ENCODE measurements at places on chromosomes 2 and 18.

DNA sequence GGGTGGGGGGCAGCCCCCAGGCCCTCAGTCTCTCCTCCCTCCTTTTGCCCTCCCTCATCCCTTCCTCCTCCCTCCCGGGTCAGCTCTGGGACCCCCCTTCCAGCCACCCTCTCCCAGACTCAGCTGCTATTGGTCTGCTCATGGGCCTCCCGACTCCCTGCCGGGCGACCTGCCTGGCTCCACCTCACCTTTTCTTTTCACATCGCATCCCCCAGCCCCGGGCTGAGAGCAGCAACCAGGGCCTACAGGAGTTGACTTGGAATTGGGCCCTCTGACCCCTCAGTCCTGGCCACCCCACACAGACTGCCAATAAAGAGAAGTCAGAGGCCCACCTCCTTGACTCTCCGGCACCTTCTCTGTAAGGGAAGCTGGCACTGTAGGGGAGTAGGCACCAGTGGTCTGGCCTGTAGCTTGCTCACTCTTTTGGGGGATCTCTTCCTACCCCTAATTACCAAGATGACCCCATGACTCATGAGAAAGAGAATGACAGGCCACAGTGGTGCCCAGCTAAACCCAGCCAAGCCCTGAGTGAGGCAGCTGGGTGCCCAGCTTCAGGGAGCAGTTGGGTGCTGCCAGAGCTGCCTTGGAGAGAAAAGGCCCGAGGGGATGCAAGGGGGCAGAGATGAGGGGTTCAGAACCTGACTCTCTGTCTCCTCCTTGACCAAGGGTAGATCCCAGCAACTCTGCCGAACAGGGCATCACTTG is 2.0 kb upstream of the ECEL1 start:
- no peak for DNase-seq

DNA sequence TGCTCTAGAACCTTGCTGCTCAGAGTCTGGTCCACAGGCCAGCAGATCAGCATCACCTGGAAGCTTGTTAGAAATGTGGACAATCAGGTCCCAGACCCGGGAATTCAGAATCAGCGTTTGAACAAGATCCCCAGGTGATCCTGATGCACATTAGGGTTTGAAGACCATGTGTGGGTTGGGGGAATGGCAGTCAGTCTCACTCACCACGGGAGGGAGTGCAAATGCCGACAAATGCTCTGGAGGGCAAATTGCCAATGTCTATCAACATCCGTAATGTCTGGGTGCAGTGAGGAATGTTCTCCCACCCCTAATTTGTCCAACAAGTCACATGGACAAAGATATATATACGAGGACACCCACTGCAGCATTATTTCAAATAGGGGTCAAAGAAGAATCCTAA is 34.5 kb downstream of the INPP5D start:
- DNase-seq: no peak

DNA sequence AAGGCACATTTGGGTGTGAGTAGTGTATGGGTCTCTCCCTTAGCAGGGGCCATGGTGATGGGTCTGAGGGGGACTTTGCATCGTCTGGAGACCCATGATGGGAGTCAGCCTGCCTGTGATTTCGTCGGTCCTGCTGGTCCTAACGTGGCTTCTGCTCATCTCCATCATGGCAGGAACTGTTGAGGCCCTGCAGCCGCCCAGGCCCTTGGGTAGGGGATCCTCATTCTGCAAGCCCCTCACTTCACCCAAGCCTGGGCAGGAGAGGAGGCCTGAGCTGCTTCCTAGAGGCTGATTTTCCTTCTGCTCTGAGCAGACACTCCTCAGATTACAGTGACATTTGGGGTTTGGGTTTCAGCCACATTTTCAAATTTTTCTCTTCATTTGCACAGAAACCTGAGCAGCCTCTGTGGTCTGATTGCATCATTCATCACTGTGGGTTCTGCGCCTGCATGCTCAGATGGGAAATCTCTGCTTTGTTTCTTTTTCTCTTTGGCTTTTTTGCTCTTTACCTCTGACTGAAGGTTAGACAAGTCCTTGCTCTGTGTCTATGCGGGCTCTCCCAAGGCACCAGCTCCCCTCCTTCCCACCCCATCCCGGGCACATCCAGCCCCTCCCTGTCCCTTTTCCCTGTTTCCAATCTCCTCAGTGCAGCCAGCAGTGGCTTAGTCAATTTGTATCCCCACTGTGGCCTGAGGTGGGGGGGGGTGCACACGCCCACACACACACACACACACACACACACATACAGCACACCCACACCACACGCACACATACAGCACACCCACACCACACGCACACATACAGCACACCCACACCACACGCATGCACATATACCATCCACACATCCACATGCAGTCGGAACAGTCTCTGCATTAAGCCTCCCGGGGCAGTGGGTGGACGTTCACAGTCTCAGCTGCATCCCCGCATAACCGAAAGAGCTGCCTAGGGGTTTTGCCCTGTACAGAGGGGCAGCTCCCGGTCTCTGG is 305.4 kb upstream of the HS6ST1 start:
- no peak for DNase-seq

GRCh38 chr18:23888881-23889280 is 125.7 kb upstream of the TTC39C start:
- no peak for DNase-seq

GRCh38 chr2:127576433-127577207 is 41.1 kb downstream of the MYO7B start:
- DNase-seq: no peak

DNA sequence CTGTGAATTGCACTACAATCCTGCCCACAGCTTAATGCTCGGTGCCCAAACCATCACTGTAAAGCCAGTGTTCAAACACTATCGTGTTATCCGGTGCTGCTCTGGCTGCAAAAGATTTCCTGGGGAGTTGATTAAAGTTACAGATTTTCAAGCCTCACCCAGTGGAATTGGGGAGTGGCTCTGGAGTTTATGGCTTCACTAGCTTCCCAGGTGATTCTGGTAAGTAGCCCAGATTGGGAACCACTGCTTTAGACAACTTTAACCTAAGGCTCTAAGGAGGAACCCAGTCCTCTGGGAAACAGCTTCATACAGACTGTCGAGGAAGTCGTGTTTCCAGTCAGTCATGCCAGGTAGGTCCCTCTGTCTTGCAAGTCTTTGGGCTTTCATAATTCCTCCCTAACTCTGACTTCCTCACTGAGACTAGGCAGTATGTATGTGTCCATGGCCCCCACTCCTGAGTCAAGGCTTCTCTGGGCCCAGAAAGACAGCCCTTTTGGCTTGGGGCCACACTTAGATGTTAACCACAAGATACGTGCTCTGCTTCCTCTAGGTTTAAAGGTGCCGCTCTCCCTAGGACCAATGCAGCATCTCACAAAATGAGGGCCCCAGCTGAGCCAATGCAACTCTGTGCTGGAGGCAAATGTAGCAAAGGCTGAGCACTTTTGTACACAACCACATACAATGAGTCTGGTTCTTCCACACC is 299.7 kb downstream of the PRKCE start:
- DNase-seq: no peak

- no peak for DNase-seq
Measured at GRCh38 chr2:66929632-66930338, 467.3 kb upstream of the ETAA1 start.

DNA sequence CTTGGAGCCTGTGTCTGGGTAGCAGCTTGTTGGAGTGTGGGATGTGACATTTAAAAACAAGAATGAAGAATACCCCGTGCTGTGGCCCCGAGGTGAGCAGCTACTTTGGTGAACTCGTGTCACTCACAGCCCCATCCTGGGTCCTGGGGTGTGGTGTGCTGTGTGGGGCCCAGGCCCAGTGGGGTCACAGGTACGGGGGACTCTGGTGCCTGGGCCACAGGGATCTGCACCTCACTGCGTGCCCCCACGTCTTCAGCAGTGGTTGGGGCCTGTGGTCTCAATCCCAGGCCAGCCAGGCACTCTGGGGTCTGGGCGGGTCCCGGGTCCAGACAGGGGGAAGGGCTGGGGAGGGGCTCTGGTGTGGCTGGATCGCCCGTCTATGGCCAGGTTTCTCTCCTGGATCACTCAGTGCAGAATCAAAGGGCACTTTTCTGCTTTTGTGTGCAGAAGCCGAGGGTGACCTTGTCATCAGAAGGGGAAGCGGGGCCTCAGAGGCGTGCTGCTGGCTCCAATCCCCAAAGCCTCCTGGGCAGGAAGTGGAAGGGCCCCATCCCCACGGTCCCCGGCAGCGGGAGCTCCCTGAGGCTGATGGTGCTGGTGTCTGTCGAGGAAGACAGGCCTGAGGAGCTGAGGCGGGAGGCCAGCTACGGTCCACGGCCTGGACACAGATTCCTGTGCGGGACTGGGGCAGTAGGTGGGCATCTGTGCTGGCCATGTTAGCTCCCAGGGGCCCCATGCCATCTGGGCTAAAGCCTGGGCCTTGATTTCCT is 1.4 kb downstream of the GPR35 start:
- DNase-seq: no peak

DNA sequence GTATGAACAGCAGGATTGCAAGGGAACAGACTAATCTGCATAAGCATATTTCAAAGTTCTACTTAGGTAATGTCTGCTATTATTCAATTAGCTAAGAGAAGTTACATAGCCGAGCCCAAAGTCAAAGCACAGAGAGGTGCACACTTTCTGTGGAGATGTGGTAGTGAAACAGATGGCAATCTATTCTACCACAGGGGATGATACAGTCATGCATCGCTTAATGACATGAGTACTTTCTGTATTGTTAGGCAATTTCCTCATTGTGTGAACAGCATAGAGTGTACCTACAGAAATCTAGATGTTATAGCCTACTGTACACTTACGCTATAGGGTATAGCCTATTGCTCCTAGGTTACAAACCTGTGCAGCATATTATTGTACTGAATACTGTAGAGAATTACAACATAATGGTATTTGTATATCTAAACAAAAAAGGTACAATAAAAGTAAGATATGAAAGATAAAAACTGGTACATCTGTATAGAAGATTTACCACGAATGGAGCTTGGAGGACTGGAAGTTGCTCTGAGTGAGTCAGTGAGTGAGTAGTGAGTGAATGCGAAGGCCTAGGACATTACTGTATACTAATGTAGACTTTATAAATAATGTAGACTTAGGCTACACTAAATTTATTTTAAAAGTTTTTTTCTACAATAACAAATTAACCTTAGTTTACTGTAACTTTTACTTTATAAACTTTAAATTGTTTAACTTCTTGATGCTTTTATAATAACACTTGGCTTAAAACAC is 197.6 kb downstream of the MBD5 start:
- DNase-seq: no peak

DNA sequence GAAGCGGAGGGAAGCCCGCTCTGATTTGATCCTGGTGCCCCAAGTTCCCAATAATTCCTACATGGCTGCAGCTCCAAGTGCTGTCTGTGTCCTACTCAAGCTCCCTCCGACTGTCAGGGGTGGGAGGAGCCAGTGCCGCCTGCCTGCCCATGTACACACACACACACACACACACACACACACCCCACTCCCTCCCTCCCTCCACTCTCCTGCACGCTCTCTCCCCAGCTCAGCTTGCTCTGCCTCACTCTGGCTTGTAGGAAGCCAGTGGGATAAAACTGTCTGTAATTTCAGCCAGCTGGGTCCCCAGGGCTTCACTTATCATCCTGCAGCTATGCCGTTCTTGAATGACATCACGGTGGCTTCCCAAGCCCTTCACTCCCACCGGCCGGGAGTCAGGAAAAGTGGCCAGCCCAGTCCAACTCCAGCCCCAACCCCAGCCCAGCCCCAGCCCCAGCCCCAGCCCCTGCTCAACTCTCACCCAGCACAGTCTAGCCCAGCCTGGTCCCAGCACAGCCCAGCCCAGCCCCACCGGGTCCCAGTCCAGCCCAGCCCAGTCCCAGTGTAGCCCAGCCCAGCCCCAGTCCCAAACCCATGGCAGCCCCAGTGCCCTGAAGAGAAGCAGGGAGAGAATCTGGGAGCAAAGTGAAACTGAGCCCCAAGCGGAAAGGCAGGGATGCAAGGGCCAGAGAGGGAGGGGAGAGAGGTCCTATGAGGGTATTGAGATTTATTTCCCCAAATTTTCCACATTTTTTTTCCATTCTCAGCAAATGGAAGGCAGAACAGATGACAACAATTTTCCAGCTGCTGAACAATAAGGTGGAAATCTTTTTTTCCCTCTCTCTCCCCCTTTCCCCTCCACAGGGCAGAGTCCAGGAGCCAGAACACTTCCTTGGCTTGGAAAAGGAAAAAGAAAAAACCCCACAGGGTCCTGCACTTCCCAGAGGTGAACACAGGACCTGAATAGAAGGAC is 144.0 kb downstream of the TNS1 start:
- DNase-seq: no peak

DNA sequence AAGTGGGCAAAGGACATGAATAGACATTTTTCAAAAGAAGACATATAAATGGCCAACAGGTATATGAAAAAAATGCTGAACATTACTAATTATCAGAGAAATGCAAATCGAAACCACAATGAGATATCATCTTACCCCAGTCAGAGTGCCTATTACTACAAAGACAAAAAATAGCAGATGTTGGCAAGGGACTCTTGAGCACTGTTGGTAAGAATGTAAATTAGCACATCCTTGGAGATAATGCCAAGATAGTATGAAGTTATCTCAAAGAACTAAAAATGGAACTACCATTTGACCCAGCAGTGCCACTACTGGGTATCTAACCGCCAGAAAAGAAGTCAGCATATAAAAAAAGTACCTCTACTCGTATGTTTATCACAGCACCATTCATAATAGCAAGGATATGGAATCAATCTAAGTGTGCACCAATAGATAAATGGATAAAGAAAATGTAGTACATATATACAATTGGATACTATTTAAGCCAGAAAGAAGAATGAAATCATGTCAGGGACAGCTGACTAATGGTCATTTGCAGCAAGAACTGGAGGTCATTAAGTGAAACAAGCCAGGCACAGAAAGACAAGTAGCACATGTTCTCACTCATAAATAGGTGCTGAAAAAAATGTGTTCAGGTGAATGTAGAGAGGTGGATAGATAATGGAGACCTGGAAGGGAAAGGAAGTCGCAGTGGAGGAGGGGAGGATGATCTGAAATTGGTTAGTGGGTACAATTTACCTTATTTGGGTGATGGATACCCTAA is 141.7 kb upstream of the B3GNT2 start:
- no peak for DNase-seq

GRCh38 chr2:237101118-237101979 is 15.7 kb downstream of the COPS8 start:
- DNase-seq: no peak

GRCh38 chr2:45851576-45852304 is 200.3 kb downstream of the PRKCE start:
- DNase-seq: no peak

DNA sequence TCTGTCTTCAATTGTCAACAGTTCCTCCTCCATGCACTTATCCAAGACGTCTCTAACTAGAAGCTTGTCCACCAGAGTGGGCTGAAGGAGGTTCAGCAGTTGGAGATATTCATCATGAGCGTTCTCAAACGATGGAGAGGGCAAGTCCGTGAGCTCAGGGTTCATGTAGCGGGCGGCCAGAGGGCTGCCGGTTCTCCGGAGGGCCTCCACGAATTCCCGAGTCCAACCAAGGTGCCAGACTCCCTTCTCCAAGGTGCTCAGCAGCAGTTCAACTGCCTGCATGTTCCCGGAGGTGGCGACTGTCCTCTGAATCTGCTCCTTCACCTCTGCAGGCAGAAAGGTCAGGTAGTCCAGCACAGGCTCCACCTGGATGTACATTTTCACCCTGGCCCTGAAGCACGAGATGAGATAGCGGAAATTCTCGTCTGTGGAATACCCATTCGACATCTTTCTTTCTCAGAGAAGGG is 590 bp downstream of the IFIH1 start:
- DNase-seq: peak; percentile 2

- no peak for DNase-seq
Measured at GRCh38 chr2:61291851-61292575, 130.0 kb downstream of the C2orf74 start.

GRCh38 chr18:61286867-61287266 is 46.4 kb upstream of the CDH20 start:
- DNase-seq: no peak

Data from activated gamma-delta T cell treated with anti-CD3 and anti-CD28 coated beads, Interleukin-2, amount 50 U/mL, for 16 hours (primary cell).